GM23338 (cell line): ENCODE measurements at places on chromosomes 11 and 22. TPM values are rescaled to one million over a fixed set of nuclear protein-coding genes. Genes with fewer than 3 reads are reported as not detected.

The MMP27 gene
- not detected in 2 replicates for total RNA-seq

The APOBEC3A gene
- total RNA-seq, result not detected in 2 replicates

The WT1 gene
- 0.16 and 0.21 TPM in 2 replicates for total RNA-seq

The RAG1 gene
- total RNA-seq, result 1.1 and 1.4 TPM in 2 replicates

DNA sequence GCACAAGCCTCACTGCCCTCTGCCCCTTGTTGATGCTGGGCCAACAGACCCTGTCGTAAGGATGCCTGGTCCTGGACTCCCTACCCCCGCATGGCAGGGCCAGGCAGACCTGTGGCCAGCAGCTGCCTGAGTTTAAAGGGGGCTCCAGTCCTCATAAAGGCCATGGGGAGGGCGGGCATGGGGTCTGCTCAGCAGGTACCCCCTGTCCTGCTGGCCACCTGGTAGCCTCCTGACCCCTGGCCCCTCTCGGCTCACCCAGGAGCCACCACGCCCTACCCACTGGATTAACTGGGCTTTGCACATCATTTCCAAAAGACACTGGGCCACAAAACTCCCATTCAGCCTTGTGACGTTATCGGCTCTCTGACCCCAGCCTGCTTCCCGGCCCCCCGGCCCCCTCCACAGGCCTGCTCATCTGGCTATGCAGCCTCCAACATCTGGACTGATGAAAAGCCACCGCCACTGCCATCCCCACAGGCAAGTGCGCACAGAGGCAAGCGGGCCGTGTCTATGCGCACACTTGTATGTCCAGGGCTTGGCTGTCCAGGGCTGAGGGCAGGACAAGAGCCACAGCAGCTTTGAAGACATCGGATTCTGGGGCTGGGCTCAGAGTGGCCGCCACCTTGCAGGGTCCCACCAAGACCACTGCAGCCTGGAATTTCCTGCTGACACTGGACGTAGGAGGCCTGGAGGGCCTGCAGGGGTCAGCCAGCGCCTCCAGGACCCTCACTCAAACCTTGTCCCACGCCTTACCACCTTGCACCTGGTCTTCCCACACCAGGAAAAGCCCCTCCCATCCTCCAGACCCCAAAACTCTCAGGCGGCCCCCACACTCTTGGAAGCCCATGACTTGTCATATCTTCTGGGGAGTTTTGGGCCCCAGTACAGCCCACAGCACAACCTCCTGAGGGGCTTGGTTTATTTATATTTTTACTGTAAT is 48.7 kb downstream of the IGF2 start:
- DNase-seq, result no peak

DNA sequence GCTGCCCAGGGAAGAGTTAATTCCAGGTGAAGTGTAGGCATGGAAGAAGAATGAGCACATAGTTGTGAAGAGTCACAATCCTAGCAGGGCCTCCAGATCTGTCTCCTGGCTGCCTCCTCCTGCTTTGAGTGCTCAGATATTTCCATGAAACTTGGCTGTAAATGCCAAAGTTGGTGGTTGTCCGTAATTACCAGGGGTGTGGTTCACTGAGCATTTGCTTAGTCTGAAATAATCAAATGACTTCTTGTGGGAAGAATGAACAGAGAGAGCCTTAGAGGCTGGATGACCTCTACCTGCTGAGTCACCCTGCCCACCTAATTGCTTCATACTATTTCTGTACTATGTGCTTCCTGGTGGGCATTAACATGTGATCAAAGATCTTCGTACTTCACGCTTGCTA is 50.9 kb downstream of the APIP start:
- no peak for DNase-seq

DNA sequence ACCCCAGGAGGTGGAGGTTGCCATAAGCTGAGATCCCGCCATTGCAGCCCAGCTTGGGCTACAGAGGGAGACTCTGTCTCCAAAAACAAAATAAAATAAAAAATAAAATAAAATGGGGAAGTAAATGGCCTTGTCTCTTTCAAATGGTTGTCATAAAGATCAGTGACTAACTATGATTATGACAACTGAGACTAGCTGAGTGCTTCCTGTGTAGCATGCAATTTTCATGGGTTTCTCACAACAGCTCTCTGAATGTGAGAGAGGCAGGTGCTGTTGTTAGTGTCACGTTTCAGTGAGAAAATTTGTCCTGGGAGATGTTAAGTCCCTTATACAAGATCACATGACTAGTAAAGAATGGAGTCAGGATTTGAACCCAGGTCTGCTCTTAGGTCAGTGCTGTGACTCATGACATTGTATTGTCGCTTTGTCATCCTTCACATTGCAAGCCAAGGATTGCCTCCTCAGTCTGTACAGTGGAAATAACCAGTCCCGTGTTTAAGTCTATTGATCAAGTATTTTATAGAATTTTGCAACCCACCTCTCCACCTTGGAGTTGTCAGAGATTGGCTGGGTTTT is 163.3 kb upstream of the CCDC90B start:
- no peak for DNase-seq

DNA sequence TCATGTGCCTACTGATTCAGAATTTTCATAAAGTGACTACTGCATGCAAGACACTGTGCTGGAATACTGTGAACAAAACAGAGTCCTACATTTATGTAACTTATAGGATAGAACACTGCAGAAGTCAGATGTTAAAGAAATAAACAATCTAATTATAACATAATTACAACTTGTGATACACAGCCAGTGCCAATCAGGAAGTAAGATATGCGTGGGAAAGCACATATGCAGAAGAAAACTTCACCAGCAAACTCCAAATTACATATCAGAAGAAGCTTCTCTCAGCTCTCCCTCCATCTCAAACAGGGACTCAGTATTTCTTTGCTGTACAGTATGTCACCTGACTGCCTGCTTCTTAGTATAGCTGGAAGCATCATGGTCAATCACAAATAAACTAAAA is 37.4 kb downstream of the PAK1 start:
- DNase-seq, result no peak

DNA sequence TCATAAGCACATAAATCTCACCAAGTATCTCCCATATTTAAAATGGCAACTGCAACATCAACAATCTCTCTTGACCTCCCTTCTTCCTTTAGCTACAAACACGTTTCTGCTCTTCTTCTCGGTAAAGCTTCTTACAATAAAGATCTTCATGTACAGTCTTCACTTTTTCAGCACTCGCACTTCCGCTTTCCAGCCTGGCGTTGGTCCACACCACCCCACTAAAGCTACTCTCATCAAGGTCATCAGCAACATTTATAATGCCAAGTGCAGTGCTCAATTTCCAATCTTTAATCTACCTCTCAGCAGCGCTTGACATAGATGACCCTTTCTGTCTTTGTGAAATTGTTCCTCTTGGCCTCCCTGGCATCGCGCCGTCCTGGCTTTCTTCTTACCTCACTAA is 33.6 kb downstream of the NTM start:
- no peak for DNase-seq

DNA sequence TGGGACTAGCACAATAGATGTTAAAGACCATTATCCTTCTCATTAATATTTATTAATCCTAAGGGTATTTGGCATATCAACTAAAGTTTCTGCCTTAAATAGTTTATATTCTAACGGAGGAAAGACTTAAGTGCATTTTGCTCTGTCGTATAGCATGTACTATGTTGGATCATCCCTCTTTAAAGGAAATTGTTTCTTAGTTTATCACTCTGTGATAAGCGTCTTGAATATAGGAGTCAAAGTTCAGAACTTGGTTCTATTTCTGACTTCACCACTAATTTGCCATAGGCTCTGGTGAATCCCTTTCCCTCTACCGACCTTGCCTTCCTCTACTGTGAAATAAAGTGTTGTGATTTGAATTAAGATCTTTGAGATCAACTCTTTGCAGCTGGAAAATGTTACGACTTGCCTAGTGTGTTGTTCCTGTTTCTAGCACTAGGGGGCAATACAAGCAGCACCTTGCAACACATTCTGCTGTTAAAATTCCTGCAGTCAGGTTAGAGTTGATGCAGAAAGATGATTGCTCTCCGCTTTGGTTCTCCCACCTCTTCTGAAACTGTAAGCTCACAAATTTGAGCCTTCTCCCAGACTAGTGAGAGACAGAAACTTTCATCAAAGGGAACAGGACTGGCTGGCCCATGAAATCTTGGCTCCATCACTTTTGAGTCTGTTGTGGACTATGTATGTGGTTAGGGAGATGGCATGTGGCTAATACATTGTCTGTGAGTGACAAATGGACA is 27.8 kb upstream of the ZNRF3 start:
- DNase-seq, result peak; percentile 85

- DNase-seq, result no peak
Observed at GRCh38 chr22:44407171-44407986, 90.7 kb downstream of the RTL6 start.

DNA sequence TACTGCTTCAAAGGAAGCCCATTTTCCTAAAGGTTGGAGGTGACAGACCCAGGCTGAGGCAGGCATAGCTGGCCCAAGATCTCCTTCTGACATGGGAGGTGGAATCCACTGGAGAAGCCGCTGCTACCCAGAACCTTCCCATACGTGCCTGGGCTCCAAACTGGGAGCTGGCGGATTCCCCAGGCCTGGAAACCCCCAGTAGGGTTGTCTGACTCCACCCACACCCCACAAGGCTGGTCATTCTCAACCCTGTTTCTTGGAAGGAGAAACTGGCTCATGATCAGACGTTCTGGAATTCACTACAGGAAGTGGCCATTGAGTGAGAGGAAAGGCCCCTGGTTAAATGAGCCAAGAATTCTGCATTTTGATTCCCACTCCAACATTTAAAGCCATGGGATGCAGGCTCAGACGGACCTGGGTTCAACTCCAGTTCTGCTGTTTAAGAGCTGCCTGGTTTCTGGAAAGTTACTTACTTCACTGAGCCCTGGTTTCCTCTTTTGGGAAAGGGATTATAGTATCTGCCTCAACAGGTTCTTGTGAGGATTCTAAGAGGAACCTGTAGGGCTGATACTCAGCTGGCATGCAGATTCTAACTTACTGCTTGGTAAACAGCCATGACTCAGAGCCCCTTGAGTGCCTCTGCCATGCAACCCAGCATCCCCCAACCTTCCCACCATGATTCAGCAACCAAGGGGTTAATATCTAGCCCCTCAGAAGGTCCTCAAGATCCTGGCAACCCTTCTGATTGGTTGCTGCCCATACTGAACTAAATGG is 19.4 kb upstream of the TSKU start:
- no peak for DNase-seq

GRCh38 chr11:33867996-33868646 is 23.8 kb downstream of the LMO2 start:
- DNase-seq, result peak; percentile 40

DNA sequence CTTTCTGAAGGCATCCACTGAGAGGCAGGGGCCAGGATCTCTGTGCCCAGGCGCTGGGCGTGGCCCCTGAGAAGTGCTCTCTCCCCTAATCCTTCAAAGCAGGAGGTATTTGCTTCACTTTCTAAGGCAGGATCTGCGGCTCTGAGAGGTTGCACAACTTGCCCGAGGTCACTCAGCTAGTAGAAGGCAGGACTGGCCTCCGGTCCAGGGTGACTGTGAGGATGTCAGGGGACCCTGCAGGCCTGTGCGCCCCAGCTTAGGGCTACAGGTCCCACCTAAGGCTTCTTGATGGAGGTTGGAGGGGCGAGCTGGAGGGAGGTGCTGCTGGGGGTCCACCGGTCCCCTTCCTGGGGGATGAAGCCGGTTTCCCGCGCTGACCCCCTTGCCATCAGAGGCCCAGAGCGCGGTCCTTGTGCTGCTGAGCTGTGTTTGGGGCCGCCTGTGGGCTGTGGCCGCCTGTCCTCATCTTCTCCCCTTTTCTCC is 979 bp downstream of the SMIM38 start:
- DNase-seq, result no peak

GRCh38 chr11:85464283-85464682 is 162.9 kb downstream of the DLG2 start:
- peak; percentile 52 for DNase-seq

- no peak for DNase-seq
Observed at GRCh38 chr22:49460592-49461281, 366.9 kb downstream of the BRD1 start.

GRCh38 chr11:90805172-90805571 is 582.3 kb upstream of the CHORDC1 start:
- DNase-seq, result peak; percentile 9

- peak; percentile 81 for DNase-seq
Observed at GRCh38 chr11:82775736-82776346, 42.2 kb upstream of the FAM181B start.

DNA sequence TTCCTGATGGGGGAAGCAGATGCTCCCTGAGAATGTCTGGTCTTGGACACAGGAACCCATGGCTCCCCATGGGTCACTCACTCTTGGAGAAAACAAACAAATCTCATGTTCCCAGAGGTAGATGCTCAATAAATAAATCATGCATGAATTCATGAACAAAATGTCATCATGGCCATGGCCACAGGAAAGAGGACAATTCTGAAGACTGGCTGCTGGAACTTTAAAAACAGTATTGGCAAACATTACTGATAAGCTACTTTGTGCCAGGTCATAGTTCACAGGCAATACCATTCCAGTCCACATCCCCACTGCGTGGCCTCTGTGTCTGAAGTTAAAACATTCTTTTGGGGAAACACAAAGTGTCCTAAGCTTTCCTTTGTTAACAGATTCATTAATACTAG is 9.2 kb upstream of the SMIM35 start:
- DNase-seq, result no peak

DNA sequence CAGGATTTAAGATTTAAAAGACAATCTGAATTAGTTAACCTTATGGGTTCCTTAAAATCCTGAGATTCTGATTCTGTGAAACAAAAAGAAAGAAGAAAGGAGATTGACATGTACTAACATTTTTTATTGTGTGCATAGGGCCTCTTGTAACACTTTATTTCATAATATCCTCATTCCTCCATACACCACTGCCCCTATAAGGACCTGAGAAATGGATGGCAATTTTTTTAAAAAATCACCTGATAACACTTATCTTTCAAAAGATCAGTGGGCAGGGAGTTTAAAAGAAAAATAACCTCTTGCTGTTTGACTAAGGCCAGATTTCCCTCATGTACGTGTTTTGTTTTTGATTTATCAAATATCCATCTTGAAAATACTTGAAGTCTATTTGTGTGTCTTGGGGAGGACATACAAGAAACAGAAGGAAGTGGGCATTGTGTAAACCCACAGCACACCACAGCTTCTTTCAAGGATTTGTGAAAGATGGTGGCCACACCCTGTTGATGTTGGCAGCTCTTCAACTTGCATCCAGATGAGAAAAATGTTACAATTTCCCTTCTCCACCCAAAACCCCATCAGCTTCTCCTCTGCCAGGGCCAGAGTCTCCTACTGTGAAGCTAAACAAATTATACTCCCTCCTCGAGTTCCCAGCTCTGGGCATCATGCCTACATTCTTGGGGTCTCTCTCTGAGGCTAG is 35.0 kb upstream of the MPEG1 start:
- no peak for DNase-seq

DNA sequence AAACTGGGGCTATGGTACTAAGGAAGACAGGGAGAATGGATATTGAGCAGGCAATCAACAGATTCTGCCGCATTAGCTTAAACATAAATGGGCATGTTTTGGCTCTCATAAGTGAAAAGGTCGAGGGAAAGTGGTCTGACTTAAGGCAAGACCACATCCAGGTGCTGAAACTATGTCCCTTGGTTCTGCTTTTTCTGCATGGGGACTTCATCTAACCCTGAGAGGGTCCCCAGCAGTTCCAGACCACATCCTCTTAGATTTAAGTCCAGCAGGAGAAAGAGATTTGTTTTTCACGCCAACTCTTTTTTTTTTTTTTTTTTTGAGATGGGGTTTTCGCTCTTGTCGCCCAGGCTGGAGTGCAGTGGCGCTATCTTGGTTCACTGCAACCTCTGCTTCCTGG is 5.5 kb downstream of the RPS6KA4 start:
- DNase-seq, result no peak
